Liver (tissue), 10 donors: ENCODE measurements at places on chromosomes 3 and 15.

- H3K36me3 ChIP-seq = no peaks in the 10 kb centered on the region
- no peaks in the 10 kb centered on the region for H3K27me3 ChIP-seq
- H3K27ac ChIP-seq = peak overlapping the region; percentile 84
- no peak overlapping the region for H3K4me3 ChIP-seq
- peaks cover 17% of the 10 kb centered on the region for H3K4me1 ChIP-seq
- DNase-seq = peak; percentile 68
Observed at GRCh38 chr15:65832549-65833364, 36.5 kb upstream of the RAB11A start.

DNA sequence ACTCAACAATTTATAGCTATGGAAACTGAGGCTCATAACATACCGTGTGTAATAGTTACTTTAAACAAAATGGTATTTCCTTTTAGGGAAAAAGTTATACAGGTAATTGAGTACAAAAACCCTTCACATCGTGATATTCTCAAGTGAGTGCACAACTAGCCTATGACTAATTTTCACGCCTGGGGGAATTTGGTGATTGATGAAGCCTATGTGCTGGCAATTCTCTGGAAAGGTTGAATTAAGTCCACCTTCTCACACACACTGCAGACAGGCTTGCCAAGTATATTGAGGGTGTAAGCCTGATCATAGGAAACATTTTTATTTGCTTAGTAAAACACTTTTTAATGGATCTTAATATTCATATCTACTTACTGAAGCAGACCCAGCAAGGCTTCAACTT lies 41.3 kb upstream of the ROBO2 start:
- no peak overlapping the region for H3K4me3 ChIP-seq
- no peak for DNase-seq
- H3K27ac ChIP-seq = no peak overlapping the region
- no peaks in the 10 kb centered on the region for H3K36me3 ChIP-seq
- no peaks in the 10 kb centered on the region for H3K27me3 ChIP-seq

DNA sequence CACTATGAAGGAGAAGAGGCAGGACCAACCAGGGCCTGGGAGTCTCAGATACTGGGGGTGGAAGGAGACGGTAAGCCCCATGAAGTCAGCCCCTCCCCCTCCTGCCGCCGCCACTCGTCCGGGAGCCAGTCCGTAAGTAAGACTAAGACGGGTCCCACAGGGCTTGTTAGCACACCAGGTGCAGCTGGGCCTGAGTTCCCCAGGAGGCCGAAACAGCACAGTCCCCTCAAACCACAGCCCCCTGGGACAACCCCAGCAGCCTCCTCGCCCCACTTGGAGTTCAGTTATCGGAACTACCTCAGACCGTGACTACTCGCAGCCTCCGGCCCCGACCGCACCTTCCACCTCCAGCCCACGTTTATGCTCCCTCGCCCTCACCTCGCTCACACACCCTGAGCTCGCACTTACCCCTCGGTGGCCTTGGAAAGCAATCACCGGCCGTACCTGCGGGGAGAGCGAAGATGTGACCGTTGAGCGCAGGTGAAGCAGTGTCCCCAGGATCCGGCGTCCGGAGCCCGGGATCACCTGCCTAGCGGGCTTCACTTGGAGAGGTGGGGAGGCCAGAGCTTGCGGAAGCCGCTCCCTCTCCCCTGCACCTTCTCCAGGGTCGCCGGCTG lies 557 bp downstream of the ELL3 start:
- DNase-seq = peak; percentile 39
- H3K27me3 ChIP-seq = no peaks in the 10 kb centered on the region
- peak overlapping the region; percentile 63 for H3K4me3 ChIP-seq
- peaks cover 28% of the 10 kb centered on the region for H3K36me3 ChIP-seq

DNA sequence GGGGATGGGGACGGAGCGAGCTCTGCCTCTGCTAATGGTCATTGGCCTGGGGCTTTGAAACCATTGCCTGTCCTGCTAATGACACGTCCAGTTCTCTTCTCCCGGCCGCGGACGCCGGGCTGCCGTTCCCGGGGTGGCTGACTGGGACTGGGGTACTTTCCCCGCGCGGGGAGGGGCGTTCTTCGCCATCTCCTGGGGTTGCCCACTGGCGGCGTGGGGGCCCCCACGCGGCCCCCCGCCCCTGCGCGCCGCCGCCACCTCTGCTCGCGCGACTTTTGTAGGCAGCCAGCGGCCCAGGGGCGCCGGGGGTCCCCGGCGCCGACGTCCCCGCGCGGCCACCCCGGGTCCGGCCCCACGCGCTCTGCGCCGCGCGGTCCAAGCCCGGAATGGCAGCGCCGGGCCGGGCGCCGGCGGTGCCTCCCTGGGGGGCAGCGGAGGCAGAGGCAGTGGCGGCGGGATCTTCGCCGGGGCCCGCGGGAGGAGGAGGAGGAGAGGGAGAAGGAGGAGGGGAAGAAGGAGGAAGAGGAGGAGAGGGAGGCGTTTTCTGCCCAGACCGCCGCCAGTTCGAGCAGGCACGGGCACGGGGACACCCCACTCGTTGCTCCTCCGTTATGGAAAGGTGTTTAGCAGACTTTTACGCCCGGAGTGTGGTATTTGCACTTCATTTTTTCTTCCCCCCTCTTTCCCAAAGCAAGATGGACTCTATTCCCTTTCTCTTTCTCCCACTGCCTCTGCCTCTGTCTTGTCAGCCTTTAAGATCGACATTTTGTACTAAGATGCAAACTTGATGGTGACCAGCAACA lies 2.3 kb downstream of the BBX start:
- H3K36me3 ChIP-seq = no peaks in the 10 kb centered on the region
- H3K27me3 ChIP-seq = no peaks in the 10 kb centered on the region
- peak overlapping the region; percentile 95 for H3K27ac ChIP-seq
- peak; percentile 68 for DNase-seq
- peaks cover 11% of the 10 kb centered on the region for H3K4me1 ChIP-seq

- H3K4me1 ChIP-seq = no peaks in the 10 kb centered on the region
- no peaks in the 10 kb centered on the region for H3K36me3 ChIP-seq
- H3K27me3 ChIP-seq = no peaks in the 10 kb centered on the region
- no peak overlapping the region for H3K4me3 ChIP-seq
Observed at GRCh38 chr3:18623220-18623619, 198.1 kb upstream of the SATB1 start.
